ENCODE measurements at places on chromosomes 7 and 10.

DNA sequence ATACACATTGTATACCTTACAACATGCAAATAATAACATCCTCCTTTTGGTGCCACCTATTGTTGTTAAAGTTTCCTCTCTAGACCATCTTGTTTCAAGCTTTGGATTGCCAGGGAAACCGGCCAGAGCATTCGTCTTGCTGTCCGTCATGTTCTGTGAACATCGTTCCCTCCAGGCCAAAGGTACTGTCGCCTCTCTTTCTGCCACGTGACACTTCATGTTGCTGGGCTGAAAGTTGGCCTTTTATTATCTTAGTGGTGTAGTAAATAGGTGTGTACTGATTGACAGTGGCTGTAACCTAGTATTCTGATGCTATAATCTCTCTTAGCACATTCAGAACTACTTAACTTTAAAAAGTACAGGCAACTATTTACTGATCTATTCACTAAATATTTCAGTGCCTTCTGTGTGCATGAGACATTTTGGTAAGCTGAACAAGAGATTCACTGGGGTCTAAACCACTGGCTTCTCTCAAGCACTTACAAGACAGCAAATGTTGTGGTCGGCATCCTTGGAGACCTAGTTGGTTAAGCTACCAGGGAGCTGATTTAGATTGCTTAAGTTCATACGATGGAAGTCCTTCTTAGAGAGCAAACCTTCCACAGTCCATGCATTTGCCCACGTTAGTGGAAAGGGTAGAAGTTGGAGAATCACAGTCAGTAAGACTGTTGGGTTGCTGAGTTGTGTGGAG lies 52.4 kb downstream of the SHH start:
- DNase-seq = no peak

DNA sequence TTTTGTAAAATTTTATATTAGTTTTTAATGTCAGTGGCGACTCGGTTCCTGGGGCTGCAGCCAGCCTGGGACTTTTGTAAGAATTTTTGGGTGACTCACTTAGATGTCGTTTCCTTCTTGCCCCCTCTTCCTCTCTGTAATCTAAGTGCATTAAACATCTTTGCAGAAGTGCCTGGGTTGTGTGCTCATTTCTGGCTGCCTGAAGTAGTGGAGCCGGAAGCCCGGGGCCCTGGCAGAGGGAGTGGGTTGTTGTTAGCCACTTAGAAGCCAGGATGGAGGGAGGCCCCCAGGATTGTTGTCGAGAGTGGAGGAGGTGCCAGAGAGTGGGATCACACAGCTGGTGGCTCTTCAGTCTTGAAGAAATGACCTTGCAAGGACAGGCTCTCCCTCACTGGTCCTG lies 11.0 kb upstream of the TRIM8 start:
- DNase-seq = no peak

DNA sequence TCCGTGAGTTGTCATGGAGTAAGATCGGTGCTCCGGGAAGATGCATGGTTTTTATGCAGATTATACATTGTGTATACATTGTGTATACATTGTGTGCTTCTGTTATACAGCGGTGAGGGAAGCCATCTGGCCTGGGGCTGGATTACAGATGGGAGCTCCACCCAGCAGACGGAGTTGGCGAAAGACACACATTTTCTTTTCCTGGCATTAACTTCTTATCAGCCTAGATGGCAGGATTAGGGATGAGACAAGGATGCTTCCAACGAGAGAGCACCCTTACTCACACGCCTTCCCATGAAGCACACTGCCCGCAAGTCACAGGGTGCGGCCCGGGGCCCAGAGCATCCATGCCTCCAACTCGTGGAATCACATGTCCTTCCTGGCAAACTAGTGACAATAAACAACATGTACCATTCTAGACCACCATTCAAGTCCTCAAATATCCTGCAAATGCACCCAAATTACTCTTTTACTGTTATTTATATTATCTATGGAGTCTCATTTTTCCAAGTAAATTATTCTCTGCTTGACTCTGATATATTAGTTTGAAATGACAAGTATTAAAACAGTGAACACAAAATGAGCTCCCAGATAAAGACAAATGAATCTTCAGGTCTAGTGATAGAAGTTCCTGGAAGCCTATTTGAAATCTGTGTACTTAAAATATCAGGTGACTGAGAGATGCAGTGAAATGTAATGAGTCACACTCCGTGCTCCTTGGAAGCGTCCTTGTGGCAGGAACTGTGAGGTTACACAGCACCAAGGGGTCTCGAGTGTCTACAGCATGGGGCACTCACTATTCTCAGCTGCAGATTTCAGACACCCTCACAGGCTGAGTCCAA lies 29.8 kb upstream of the PPP2R2D start:
- DNase-seq = no peak

DNA sequence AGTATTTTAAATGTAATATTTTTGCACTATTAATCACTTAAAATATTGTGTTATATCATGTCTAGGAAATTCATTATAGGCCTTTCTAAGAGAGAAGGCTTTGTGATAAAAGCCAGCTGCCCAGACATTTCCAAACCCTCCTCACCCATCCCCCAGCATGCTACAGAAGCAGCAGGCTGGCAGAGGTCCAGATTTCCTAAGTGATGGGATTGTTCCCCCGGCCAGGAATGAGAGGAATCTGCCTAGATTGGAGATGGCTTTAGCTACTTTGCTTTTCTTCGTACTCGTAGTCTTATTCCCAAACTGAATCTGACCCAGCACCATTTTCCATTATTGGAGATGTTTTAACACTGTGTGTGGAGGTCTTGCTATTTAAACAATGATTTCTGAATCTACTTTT lies 29.4 kb downstream of the CDK14 start:
- DNase-seq = no peak

- DNase-seq = no peak
Observed at GRCh38 chr7:2814946-2815874, 28.9 kb downstream of the GNA12 start.

GRCh38 chr10:129483430-129484010 lies 16.5 kb downstream of the MGMT start:
- no peak for DNase-seq

- DNase-seq = peak; percentile 57
Observed at GRCh38 chr10:75209921-75210281, 695 bp upstream of the VDAC2 start.

GRCh38 chr7:112529521-112529920 lies 48.7 kb downstream of the LSMEM1 start:
- DNase-seq = no peak

GRCh38 chr7:110502888-110503465 lies 588.0 kb upstream of the LRRN3 start:
- no peak for DNase-seq

- DNase-seq = no peak
Observed at GRCh38 chr10:44787480-44788075, 123.6 kb upstream of the TMEM72 start.

DNA sequence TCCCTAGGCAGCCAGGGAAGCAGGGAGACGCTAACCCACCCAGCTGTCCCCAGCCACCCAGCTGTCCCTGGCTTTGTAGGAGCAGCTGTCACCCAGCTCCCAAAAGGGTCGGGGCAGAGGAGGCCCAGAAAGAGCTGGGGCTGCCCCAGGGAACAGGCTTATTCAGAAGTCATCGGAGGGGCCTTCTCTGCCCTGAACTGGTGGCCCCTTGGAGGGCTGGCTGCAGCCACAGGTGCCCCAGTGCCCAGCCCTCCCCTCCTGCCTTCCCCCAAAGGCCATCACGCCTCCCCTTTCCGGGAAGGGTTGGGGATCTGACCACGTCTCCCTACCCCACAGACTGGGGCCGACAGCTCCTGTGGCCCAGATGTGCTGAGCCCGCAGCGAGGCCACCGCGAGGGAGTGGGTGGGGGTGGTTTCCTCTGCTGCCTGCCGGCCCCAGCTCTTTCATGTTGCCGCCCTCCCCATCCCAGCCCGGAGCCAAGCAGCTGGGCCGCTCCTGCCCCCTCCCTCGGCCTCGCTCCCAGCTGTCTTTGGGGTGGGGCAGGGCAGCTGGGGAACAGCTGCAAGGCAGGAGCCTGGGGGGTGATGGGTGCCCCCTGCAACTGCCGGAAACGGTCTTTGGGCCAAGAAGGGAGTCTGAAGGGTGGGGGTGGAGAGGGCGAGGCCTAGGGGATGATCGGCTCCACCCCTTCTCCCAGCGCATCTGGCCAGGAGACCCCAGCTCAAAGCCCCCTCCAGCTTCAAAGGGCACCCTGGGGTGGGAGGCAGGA lies 16.8 kb downstream of the TRIM8 start:
- DNase-seq = peak; percentile 23
